ENCODE measurements at places on chromosomes 6 and 20.

- DNase-seq = no peak
Measured at GRCh38 chr6:142648036-142648451, 296.9 kb downstream of the HIVEP2 start.

- no peak for DNase-seq
Measured at GRCh38 chr6:82178759-82179112, 68.8 kb downstream of the IBTK start.

GRCh38 chr6:19869464-19869863 lies 32.3 kb downstream of the ID4 start:
- no peak for DNase-seq

GRCh38 chr6:148959008-148959407 lies 212.2 kb downstream of the UST start:
- no peak for DNase-seq

GRCh38 chr6:127864701-127865100 lies 36.2 kb downstream of the THEMIS start:
- no peak for DNase-seq

DNA sequence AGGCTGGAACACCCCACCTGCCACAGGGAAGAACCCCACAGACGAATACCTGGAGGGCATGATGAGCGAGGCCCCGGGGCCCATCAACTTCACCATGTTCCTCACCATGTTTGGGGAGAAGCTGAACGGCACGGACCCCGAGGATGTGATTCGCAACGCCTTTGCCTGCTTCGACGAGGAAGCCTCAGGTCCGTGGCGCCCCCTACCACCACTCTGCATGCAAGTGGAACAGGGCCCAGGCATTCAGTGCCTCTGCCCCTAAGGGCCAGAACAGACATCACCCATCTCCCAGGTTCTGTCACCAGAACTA lies 6.6 kb downstream of the MYL9 start:
- no peak for DNase-seq

- no peak for DNase-seq
Measured at GRCh38 chr20:60690771-60691170, 561.3 kb upstream of the CDH4 start.
